ENCODE measurements at places on chromosomes 5 and 9.
A peak's percentile ranks its signal among the peaks of the same experiment; 100 is the strongest.

GRCh38 chr5:128472036-128472435 lies 66.0 kb downstream of the FBN2 start:
- DNase-seq: no peak

DNA sequence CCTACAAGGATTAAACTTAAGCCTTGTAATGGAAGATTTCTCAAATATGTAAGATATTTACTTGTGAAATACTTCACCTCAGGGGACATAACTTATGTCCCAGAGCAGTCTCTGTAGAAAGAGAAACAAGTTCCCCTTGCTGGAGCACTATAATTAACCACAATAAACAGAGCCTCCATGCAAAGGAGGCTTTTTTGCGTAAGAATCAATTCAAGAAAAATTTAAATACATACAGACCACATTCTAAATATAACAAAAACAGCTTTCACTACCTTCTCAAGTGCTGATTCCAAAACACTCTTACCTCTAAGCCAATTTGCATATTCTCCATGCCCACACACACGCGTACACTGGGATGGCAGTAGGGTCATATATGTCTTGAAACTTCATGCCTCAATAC lies 30.7 kb upstream of the CCNB1 start:
- no peak for DNase-seq

GRCh38 chr5:99320436-99320835 lies 391.6 kb upstream of the CHD1 start:
- DNase-seq: no peak

DNA sequence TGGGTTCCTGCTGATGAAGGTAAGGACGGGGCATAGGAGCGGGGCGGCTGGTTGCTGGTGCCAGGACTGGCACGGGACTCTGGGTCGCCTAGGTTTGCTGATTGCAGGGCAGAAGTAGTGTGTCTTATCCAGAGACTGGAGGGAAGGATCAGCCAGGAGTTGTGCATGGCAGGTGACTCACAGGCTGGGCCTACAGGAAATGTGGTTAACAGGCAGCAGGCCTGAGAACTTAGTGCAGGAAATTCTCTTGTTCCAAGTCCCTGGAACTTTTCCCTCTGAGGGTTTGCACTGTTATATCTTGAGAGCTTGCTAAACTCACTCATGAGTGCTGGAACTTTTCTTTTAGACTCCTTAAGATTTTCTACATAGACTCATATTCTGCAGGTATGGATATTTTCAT lies 95.1 kb downstream of the ANXA2R start:
- DNase-seq: peak; percentile 47

- DNase-seq: peak; percentile 62
These were observed 27.1 kb downstream of the FRMD3 start for GRCh38 chr9:83511051-83511450.

DNA sequence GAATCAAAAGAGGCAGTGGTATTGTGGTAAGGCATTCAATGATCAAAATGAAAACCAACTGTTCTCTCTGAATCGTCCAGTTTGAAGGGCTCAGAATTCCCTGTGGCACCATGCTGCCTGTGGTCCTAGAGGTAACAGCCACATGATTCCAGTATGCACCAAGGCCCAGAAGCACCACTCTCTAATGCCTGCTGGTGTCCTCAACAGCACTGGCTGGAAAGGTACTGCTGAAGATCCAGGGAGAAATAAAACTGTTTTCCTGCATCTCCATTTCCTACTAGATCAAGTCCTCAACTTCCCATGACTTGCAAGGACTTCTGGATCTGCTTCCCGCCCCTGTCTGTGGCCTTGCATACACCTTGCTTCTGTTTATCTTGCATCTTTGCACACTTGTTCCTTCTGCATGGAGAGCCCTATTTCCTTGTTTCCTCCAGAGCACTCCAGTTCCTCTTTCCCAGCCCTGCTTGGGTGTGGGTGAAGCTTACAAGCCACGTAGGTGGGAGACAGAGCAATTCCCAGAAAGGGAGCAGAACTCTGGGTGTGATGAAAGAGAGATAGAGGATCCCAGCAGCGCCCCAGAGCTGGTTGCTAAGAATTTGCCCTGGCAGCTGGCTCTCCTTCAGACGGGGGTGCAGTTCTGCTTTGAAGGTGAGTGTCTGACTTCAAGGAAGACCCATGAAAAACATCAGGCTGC lies 41.0 kb upstream of the EQTN start:
- DNase-seq: peak; percentile 1

DNA sequence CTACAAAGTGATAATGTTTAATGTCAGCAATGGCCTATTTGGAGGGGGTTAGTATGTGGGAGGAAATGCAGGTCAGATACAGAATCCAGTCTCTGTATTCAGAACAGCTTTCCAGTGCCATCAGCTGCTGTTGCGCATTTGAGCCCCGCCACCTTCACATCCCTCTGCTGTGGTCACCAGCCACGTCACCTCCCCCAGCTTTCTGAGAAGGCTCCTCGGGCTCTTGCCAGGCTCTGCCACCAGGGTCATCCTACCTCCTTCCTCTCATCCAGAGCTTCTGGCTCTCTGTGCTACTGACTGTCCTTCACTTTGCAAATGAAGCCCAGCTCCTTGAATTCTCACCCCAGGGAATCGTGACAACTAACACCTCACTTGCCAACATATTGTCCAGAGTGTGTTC lies 138.8 kb downstream of the PIK3R1 start:
- DNase-seq: no peak

GRCh38 chr9:111949919-111950318 lies 53.3 kb downstream of the UGCG start:
- no peak for DNase-seq

DNA sequence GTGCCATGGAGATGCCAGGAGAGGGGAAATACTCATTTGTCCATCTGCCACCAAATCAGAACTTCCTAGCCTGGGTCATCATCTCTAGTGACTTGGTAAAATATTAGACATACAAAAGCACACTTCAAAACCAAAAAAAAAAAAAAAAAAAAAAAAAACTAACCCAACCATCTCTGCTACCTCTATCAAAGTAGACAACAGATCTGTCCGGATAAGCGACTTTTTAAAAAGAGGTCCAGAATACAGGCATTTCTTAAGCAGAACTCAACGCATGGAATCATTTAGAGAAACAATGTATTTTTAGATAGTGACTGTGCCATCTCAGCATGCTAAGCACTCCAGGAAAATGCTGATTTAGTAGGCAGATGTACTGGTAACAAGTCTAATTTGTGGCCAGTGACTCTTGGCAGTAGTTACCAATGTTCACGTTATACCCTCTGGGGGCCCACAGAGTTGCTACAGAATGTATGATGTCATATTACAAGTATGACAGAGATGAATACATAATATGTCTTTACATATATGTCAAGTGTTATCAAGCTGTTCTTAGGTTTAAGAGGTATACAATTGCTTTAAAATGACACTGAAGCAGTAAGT lies 107.8 kb downstream of the SMIM23 start:
- no peak for DNase-seq

GRCh38 chr5:115683081-115683480 lies 57.2 kb upstream of the TMED7 start:
- no peak for DNase-seq

GRCh38 chr5:36623832-36624231 lies 17.4 kb downstream of the SLC1A3 start:
- DNase-seq: peak; percentile 96

GRCh38 chr5:180297587-180298282 lies 5.9 kb upstream of the MAPK9 start:
- no peak for DNase-seq

DNA sequence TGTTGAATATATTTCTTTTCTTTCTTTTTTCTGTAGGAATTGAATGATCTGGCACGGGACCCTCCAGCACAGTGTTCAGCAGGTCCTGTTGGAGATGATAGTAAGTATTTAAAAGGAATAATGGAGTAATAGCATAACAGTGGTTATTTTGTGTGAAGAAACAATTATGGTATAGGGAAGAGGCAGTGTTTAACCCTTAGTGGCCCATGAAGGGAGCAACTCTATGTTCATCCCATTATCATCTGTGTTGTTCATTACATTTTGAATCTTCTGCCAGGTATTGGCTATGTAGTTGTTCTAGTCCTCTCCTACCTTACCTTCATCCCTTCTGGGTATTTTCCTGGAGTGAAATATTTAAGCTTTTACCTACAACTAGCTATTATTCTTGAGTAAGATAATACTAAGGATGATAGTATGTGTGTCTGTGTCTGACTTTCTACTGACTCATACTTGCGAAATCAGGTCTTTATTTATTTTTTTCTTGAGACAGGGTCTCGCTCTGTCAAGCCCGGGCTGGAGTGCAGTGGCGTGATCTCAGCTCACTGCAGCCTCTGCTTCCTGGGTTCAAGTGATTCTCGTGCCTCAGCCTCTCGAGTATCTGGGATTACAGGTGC lies 39.3 kb downstream of the UBE2D2 start:
- DNase-seq: no peak

DNA sequence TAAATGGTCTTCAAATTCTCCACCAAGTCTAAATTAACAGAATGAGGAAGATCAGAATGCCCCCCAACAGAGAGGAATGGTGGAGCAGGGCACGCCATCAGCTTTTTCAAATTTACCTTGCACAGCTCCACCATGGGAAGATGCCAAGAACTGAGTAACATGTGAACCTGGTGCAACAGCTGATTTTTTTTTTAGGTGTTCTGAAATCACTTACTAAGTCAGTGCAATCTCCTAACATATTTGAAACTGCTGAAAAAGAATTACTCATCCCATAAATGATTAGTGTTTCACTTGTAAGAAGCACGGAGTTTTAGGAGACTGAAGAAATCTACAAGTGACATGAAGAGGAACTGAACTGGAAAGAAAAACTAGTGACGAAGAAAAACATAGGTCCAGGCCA lies 5.1 kb downstream of the TMEM245 start:
- no peak for DNase-seq

GRCh38 chr5:136031711-136032110 lies 2.9 kb downstream of the TGFBI start:
- no peak for DNase-seq

DNA sequence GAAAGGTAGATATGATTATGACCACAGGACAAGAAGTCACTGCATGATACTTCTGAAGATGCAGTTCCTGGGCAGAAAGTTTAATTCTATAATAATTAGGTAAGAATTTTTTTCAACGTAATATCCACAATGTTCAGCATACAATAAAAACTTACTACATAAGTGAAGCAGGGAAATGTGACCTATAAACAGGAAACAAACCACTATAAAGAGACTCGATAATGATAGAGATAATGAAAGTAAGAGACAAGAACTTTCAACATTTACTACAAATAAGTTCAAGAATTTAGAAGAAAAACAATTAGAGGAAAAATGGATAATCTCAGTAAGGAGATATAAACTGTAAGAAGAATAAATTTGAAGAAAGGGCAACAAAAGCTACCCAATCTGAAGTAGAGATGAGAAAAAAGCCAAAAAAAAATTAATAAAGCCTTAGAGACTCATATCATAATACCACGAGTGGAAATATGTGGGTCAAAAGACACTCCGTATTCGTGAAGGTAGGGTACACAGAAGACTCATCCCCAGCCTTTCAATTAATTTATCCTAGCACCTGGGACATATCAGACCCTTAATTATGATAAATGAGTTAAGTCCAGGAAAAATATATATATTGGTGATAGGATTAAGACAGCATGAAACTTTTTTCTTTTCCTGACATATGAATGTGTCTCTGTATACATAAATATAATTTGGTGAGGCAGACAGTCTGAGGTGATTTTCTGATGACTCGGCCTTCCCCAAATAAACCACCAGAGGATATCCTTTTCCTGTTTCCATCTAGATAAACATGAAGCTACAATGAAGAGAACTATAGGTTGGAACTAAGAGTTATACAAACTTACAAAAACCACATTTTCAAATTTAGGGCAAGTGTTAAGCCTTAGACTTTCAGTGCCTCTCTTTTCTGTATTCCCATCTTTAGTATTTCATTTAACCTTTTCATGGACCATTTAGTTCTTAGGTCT lies 120.4 kb downstream of the RAPGEF6 start:
- DNase-seq: peak; percentile 89

DNA sequence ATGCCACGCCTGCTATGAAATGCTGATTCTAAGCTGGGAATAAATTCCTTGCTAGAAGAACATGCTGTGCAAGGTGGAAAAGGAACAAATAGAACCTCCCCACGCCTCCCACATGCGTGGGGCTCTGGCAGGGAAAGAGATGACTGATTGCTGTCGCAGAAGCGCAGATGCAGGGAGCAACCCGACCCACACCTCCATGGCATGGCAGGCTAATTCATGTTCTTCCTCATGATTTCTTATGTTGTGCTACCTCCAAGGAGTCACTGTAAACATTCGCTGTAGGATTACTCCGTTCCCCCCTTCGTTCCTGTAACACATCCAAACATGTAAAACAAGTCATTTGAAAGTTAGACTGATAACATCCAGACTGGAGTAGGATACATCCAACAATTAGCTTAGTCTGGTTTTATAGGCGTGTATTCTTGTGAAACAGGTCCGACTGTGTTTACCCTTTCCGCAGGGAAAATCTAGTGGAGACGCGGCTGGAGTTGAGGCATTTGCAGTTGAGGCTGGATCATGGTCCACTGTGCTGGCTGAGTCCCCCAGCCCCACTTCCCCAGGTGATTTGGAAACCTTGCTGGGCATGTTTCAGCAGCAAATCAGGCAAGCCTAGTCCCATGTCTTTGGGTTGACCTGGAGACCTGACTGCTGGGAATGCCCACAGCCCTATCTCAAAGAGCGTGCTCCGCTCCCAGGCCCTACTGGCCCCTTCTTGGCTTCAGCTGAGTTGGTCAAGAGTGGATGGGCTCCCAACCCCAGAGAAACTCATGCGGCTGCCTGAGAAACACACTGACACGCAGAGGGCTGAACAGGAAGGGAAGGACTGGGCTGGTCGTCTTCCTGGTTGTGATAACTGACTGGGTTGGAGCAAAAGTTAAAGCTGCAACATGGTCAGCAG lies 24.8 kb upstream of the ANKRD33B start:
- no peak for DNase-seq

GRCh38 chr5:58185801-58186200 lies 274.1 kb downstream of the PLK2 start:
- DNase-seq: no peak

GRCh38 chr9:124708633-124709291 lies 62.3 kb downstream of the NR6A1 start:
- DNase-seq: no peak

DNA sequence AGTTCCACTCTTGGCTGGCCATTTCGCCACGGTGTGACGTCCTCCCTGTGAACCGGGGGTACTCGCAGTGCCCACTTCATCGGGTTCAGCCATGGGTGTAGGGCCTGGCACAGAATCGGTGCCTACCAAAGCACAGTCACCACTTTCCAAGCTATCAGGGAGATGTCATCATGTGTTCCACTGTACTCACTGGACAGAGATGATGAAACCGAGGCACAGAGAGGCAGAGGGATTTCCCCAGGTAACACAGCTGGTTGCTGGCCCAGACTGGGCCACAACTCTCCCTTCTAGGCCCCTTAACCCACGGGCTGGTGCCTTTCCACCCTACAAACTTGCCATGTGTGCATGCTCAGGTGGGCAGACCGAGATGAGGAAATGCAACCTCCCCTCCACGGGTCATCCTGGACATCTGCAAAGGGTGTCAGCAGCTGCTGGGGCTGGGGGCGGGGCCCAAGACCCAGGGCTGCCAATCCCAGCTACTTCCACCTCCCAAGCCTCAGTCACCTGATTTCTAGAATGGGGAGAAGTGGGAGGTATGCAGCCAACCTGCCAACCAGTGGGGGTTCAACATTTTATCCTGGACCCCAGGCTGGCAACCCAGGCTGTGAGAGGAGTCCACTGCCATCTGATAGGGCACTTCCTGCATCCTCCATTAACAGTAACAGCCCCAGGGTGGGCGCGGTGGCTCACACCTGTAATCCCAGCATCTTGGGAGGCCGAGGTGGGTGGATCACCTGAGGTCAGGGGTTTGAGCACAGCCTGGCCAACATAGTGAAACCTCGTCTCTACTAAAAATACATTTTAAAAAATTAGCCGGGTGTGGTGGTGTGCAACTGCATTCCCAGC lies 893 bp upstream of the SH2D3C start:
- peak; percentile 50 for DNase-seq

Measured in common myeloid progenitor, CD34-positive (primary cell).